Tibial nerve (tissue), 4 donors: ENCODE measurements at places on chromosomes 6 and 20.

DNA sequence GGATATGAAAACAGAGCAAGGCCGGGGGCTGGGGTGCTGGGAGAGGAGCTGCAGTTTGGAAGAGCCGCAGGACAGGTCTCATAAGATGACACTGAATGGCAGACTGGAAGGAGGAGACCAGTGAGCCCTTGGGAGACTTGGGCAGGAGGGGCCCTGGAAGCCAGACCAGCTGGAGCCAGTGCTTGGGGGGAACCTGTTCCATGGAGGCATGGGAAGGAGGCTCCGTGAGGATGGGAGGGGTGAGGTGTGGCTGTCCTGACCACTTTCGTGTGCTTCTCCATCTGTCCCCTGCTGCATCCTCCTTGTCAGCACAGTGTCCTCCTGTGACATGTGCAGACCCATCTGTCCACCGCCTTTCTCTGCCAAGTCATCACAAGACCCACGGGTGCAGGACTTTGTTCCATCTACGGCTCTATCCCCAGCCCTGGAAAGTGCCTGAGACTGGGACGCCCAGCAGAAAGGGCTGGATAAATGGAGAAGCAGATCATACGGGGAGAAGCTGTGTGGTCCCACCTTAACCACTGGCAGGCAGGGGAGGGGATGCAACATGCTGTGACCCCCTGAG is 84.8 kb upstream of the MPC1 start:
- DNase-seq: no peak

- no peak for DNase-seq
These were observed 107.4 kb downstream of the PXDC1 start for GRCh38 chr6:3643921-3644738.

- no peak for DNase-seq
These were observed 9.9 kb upstream of the SNX9 start for GRCh38 chr6:157813191-157813590.

GRCh38 chr6:138785079-138785478 is 10.8 kb upstream of the ECT2L start:
- DNase-seq: no peak

- DNase-seq: no peak
These were observed 194.0 kb downstream of the TRIM27 start for GRCh38 chr6:28729501-28730402.

- DNase-seq: no peak
These were observed 11.0 kb upstream of the IRF4 start for GRCh38 chr6:380234-381218.
